ENCODE measurements at places on chromosomes 6 and 20.

DNA sequence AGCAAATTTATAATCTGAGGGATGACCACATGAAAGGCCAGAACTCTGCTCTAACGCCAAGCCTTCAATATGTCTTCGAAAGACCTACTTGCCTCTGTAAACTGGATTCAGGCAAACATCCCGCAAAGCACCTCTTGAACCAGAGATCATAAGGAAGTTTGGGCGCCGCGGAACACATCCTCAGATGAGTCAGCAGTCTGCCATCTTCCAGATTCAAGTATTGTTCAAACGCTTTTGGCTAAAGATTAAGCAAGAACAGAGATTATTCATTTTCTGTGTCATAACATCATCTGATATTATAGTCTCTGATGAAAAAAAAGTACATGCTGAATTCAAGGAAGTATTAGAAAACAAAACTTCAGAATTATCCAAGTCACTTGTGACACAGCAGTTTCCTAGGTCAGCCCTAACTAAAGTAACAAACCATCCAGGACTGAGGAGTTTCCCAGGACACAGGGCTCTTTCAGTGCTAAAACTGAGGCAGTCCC is 20.8 kb downstream of the TBC1D7 start:
- DNase-seq, result no peak

- DNase-seq, result no peak
Observed at GRCh38 chr6:116280161-116280932, 617 bp upstream of the TSPYL1 start.

- no peak for DNase-seq
Observed at GRCh38 chr6:14743474-14744211, 502.2 kb upstream of the JARID2 start.

DNA sequence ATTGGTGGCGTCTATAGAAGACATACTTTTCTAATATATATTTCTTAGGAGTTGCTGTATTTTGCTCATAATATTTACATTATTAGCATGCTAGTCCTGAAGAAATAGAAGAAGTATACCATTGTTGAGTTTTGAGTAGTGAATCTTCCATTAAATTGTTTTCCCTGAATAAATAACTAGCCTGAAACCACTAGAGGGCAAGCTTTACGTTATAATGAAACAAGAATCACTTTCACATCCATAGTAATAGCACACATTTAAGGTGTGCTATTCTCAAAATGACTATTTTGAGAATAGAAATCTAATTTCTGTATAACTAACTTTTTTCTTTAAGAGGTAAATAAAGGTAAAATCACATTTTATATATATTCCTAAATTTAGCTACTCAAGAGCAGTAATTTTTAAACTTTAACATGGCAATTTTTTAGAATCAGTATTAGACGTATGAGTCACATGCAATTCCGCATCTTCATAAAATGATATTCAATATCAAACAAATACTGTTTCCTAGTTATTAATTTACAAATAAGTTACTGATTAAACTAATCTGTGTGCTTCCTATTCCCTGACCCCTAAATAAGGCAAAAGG is 213.2 kb upstream of the MANEA start:
- DNase-seq, result no peak

DNA sequence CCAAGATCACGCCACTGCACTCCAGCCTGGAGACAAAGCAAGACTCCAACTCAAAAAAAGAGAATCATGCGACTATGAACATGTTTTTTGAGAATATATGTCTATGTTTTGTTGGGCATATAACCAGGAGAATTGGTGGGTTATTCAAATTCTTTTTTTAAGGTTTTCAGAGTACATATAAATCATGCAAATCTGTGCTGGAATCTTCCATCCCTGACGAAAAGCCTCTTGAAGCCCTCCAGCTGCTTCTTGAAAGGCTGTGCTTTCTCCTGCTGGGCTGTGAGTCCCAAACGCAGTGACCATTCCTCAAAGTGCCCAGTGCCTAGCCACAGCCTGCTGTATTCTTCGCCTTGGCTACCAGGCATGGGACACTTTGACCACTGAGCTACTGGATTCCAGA is 9.2 kb upstream of the RAB22A start:
- DNase-seq, result no peak

GRCh38 chr6:29295181-29295585 is 6.3 kb upstream of the OR14J1 start:
- no peak for DNase-seq

DNA sequence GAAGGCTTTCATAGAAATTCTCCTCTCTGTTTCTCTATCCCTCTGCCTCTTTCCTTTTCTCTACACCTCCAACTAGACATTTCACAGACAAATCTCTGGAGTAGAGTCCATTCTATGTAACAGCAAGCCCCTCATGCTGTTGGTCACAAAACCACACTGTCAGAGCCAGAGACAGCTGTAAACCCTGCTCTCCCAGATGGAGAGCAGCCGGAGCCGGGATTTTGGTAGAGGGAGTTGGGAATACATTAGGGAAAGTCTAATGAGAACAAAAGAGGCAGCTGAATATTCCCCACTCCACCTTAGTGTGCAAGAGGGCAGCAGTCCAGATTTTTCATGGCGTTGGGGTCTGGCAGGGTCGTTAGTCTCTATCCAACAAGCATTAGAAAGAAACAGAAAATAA is 68.3 kb upstream of the EDN1 start:
- no peak for DNase-seq

DNA sequence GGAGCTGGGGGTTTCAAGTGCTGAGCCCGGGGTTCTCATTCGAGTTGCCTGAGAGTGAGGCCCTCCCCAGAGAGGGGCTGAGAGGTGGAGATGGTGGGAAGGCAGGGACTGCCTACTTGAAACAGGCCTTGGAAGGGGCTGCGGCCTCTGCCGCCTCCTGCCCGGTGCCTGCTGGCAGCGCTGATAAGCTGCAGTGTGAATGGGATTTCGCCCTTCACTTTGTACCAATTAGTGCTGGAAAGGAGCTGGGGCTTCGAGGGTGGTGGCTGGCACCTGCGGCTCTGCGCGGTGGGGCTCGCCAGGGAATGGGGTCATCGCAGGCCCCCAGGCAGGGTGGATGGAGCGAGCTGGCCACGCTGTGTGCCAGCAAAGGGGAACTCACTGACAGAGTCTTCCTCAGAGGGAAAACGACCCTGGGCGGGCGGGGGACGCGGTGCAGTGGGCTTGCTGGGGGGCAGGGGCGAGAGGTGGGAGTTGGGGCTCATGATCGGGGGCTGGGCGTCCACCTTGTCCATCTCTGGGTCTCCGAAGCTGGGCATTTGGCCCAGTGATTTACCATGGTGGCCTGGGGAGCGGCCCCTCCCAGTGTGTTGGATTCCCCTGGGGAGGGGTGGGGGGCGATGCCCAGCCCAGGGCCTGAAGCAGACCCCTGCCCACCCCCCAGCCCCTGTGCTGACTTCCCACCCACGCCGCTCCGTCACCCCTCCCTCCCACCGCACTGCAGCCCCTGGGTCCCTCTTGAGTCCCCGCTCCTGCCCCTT is 22.9 kb downstream of the COL20A1 start:
- no peak for DNase-seq

- no peak for DNase-seq
Observed at GRCh38 chr6:49565855-49566254, 15.4 kb downstream of the C6orf141 start.
